SHP77 treated with DMSO at 0.1 percent for 48 hours (cell line): ENCODE measurements at places on chromosomes 6 and 20.

DNA sequence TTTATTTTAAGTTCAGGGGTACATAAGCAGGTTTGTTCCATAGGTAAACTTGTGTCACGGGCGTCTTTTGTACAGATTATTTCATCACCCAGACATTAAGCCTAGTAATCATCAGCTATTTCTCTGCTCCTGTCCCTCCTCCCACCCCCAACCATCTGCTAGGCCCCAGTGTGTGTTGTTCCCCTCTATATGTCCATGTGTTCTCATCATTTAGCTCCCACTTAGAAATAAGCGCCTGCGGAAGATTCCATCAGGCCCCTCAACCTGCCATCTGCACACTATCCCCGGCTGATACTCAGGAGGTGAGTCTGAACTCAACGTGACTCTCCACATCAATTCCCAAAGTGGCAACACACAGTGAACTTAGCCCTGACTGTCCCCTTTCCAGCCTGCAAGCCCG, 228.0 kb upstream of the SYNDIG1 start:
- DNase-seq: no peak

GRCh38 chr6:147776631-147777213, 268.2 kb downstream of the SAMD5 start:
- no peak for DNase-seq

GRCh38 chr20:32885952-32886351, 27.2 kb downstream of the EFCAB8 start:
- DNase-seq: no peak

DNA sequence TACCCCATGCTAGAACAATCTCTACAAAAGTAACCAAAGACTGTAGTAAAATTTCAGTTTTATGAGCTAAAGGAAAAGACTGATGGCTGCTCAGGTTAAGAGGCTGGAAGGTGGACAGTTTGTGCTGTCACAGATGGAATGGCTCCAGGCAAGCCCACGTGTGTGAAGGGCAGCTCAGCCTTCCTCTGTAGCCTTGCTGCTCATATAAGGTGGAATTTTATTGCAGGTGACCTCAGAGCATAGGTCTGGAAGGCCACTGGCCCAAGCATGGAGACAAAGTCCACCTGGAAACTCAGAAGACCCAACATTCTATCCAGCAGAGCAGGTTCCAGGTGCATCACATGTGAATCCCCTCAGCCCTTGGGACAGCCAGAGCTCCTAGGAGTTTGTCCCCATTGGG, 53.6 kb downstream of the KAT14 start:
- no peak for DNase-seq

GRCh38 chr6:13709689-13710551, 1.7 kb downstream of the RANBP9 start:
- DNase-seq: no peak

GRCh38 chr6:45365036-45365435, 12.7 kb downstream of the SUPT3H start:
- no peak for DNase-seq

DNA sequence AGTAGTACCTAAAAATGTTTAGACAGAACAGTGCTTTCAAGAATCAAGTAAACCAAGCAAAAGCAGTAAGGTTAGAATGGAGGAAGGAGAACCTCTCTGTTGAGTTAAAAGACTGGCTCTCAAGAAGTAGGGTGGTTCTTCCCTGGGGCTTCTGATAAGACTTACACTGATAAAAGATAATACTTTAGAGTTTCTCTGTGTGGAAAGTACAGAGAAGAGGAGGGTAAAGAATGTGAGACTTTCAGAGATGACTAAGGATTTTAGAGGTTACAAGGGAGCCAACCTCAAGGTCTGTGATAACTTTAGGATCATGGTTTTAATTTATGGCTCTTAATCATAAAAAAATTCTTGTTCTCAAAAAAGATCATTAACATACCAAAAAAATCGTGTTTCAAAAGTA, 30.9 kb upstream of the ALDH8A1 start:
- DNase-seq: no peak

- no peak for DNase-seq
Observed at GRCh38 chr6:52385074-52385473, 23.1 kb downstream of the PAQR8 start.

GRCh38 chr6:111661541-111662061, 55.9 kb upstream of the TRAF3IP2 start:
- DNase-seq: no peak

DNA sequence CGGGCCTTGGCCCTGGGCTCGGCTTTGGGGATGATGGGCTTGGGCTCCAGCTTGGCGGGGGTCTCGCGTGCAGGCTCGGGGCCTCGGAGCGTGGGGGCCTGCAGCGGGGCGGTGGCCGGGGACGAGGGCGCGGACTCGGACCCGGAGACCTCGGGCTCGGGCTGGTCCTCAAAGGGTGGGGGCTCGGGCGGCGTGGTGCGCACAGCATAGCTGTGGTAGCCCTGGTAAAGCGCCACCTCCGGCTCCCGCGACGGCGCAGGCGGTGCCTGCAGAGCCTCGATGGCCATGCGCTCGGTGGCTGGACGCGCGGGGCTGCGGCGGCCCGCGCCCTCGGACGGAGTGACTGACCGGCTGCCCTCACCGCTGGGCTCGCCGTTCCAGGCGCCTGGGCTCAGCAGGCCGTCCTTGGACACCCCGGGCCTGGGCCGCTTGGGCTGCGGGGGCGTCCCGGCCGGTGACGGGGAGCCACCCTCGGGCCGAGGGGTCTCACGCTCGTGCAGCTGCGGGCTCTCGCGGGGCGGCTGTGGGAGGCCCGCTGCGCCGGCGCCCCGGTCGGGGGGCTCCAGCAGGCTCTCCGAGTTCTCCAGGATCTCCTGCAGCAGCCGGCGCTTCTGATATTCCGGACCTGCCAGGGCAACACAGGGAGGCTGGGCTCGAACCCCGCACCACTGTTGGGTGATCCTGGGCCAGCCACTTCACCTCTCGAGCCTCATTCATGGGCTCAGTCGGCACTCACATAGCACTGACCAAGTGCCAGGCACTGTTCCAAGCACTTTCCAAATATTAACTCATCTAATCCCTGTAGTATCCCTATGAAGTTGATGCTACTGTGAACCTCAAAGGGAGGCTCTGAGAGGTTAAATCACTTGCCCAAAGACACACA, 71.0 kb downstream of the JPH2 start:
- no peak for DNase-seq

- DNase-seq: no peak
Observed at GRCh38 chr6:14129575-14129974, 12.0 kb downstream of the CD83 start.

- DNase-seq: no peak
Observed at GRCh38 chr6:84769306-84769705, 4.9 kb upstream of the TBX18 start.
